ENCODE measurements at places on chromosomes 5 and 9.

- no peak for DNase-seq
These were observed 147.8 kb downstream of the MAST4 start for GRCh38 chr5:66744040-66744439.

- no peak for DNase-seq
These were observed 38.0 kb downstream of the ZNF622 start for GRCh38 chr5:16427587-16427986.

GRCh38 chr5:119470105-119470763 lies 17.9 kb downstream of the HSD17B4 start:
- no peak for DNase-seq

- DNase-seq: no peak
These were observed 162.2 kb downstream of the SREK1 start for GRCh38 chr5:66306105-66306843.

GRCh38 chr9:90034071-90034470 lies 429.3 kb downstream of the GADD45G start:
- no peak for DNase-seq

DNA sequence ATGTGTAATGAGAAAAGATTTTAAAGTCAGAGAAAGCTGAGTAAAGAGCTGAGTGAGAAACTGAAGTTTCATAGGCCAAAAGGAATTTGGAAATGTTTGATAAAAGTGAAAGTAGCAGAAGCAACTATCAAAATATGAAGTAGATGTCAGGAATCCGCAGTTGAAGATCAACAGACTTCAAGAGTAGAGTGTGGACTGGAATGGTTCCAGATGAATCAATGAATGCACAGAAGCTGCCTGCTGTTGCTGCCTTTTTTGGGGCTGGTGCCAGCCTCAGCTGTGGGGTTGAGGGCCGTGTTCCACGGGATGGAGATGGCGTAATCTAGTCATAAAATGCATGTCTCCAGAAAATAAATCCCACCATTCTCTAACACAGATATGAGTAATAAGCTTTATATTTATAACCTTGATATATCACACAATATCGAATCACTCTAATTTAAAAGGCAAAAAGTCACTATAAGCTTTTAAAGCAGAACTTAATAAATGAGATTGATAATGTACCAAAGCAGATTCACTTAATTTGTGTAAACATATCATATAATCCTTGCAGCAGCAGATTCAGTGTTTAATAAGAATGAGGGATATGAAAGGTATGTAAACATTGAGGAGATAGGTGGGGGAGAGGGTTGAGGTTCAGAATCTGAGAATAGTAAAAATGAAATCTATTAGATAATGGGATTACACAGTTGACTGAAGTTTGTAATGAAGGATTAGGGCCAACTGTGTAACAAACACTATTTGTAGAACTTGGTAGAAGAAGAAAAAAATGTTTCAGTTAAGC lies 652.3 kb upstream of the FTMT start:
- DNase-seq: no peak

GRCh38 chr5:139388198-139388821 lies 1.4 kb downstream of the MZB1 start:
- DNase-seq: no peak

- no peak for DNase-seq
These were observed 401.5 kb upstream of the PIK3R1 start for GRCh38 chr5:67813877-67814539.

GRCh38 chr5:82816926-82817325 lies 260.3 kb downstream of the TMEM167A start:
- DNase-seq: no peak

- no peak for DNase-seq
These were observed 47.2 kb upstream of the OR13F1 start for GRCh38 chr9:104456831-104457230.

GRCh38 chr5:125829349-125829748 lies 593.9 kb upstream of the GRAMD2B start:
- DNase-seq: no peak

- DNase-seq: no peak
These were observed 292.7 kb downstream of the TMEM167A start for GRCh38 chr5:82784521-82784920.

GRCh38 chr9:132141948-132142594 lies 19.8 kb upstream of the NTNG2 start:
- no peak for DNase-seq

- DNase-seq: no peak
These were observed 72.0 kb upstream of the NR4A3 start for GRCh38 chr9:99749641-99750040.

- no peak for DNase-seq
These were observed 361.7 kb downstream of the TMEM161B start for GRCh38 chr5:87906962-87907361.

- DNase-seq: no peak
These were observed 49.9 kb upstream of the JMY start for GRCh38 chr5:79186021-79186420.

- DNase-seq: no peak
These were observed 83.2 kb upstream of the NUDT12 start for GRCh38 chr5:103645816-103646215.

- no peak for DNase-seq
These were observed 7.2 kb downstream of the INSL6 start for GRCh38 chr9:5178126-5178805.

DNA sequence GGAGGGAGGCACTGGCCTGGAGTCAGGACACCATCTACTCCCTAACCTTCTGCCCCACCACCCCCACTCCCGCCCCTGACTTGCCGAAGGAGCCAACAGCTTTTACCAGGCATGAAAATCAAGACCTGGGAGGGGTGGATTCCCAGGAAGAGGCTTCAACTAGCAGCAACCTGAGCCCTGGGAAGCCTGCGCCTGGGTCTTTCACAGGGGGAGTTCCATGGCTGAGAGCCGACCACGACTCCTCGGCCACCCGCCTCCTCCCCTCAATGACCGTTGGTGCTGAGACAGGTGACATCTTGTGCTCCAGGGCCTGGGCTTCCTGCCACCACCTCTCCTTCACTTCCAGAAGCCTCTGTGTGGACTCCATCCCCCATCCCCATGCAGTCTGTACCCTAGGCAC lies 37.1 kb downstream of the BARX1 start:
- no peak for DNase-seq

DNA sequence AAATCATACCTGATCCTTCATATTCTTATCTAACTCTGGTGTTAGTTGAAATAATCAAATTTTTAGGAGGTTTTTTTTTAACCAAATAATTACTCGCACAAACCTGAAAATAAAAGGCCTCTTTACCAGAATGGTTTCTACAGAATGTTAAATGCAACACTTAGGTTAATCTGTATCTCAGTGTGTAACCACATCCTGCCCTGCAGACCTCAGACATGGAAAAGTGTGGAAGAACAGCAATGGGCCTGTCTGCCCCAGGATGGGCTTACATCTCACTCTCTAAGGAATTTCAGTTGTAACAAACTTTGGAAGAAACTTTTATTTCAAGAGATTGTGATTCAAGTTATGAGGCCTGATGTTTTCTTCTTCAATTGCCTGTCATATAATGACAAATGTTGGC lies 32.5 kb upstream of the MIER3 start:
- DNase-seq: no peak

- no peak for DNase-seq
These were observed 470.1 kb downstream of the IRX1 start for GRCh38 chr5:4065472-4066320.

GRCh38 chr5:120848883-120849282 lies 384.8 kb downstream of the PRR16 start:
- DNase-seq: no peak

DNA sequence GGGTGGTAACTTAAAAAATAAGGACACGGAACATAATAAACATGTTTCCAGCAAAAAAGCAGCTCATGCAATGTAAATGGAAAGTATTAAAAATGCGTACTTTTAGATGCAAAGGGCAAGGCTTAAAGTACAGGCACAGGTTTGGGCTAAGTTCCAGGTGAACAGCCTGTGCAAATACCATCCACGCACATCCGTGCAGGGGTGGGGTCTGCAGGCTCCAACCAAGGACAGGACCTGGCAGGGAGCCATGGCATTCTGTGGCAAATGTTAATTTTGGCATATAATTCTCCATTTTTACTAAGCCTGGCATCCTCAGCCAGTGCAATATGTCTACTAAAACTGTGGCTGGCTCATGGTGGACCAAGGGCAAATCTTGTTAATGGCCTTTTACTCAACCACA lies 365.8 kb upstream of the DAP start:
- DNase-seq: no peak

GRCh38 chr5:66002415-66002814 lies 76.0 kb downstream of the ERBIN start:
- DNase-seq: no peak

GRCh38 chr5:43400082-43400481 lies 12.1 kb downstream of the CCL28 start:
- DNase-seq: no peak

DNA sequence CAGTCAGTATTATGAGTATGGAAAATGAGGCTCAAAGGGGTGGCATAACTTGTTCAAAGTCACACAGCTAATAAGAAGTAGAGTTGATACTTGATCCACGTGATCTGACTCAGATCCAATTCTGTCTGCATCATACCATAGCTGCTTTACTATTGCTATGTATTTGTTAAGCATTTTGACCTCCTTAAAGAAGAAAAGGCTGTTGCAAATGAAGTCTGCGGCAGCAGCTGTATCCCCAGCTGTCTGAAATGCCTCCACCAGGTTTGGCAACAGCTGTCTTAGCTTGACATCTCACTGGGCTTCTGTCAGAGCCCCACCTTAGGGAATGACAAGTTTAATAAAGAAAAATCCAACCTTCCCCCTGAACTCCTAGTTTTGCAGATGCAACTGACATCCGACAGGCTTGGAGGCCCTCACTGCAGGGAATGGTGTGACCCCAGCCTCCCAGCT lies 75.6 kb upstream of the SLC44A1 start:
- no peak for DNase-seq

DNA sequence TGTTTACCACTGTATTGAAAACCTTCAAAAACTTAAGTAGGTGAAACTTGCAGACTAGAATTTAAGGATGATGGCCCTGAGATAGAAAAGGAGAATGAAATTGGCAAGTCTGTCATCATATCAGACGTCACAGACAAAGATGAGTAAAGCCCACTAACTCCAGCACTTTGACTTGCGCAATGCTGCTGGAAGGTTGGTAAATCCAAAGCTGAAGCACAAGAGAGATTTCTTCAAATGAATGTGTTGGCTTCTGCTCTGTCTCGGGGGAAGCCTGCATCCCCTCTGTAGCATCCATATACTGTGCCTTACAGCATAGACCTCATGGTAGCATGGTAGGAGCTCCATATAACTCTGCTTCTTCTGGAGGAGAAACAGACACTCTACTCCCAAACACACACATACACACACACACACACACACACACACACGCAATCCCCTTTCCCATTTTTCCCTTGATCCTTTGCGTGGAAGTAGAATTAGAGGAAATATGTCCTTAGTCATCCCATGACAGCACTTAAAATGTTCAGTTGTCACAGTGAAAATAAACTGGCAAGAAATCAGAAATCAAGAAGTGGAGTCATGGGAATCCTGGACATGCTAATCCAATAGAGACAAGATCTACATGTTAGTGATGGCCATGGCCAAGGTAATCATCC lies 241.5 kb downstream of the NR3C1 start:
- DNase-seq: no peak

- DNase-seq: no peak
These were observed 71.6 kb downstream of the PKD2L2 start for GRCh38 chr5:137960819-137961218.

DNA sequence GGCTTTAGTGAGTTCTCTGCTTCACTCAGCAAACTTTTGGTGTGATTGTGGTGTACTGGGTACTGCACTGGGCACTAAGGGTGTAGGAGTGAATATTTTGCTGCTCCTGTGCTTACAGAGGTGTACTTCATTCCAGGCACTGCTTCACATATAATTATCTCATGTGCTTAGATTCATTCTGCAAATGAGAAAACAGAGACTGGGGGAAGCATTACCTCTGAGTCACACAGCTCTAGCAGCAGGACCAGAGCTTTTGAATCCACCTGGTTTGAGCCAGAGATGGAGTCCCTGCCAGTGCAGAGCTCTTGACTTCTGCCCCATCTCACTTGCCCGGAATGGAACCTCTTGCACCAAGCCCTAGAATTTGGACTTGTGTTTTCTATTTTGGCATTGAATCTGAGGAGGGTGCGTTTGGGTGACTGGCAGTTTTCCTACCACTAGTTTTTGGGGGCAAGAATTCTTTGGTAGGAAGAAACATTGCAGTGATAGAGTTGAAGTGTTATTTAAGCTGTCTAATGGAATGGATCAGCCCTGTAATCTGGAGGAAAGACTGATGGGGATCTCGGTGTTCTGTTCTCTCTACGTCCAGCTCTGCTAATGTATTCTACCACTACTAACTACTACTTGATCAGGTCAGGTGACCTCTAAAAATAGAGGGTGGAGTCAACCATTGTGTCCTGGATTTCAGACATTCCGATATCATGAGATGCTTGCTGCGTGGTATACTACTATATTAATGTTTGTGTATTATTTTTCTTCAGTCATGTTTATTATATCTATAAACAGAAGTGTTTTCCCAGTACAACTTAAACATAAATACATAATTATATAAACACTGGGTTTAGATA lies 2.5 kb downstream of the ARHGAP26 start:
- no peak for DNase-seq

- no peak for DNase-seq
These were observed 16.1 kb downstream of the LIFR start for GRCh38 chr5:38540314-38540713.

GRCh38 chr5:128015978-128016377 lies 67.6 kb upstream of the SLC12A2 start:
- DNase-seq: no peak

GRCh38 chr9:114372921-114373448 lies 14.8 kb downstream of the AKNA start:
- DNase-seq: peak; percentile 76

- no peak for DNase-seq
These were observed 55.9 kb upstream of the KLF9 start for GRCh38 chr9:70470050-70471015.

GRCh38 chr9:129713402-129713679 lies 39.5 kb downstream of the PTGES start:
- DNase-seq: no peak

- no peak for DNase-seq
These were observed 20.3 kb downstream of the MFAP3 start for GRCh38 chr5:154059039-154059430.

GRCh38 chr5:81760521-81760920 lies 9.6 kb upstream of the SSBP2 start:
- DNase-seq: no peak

DNA sequence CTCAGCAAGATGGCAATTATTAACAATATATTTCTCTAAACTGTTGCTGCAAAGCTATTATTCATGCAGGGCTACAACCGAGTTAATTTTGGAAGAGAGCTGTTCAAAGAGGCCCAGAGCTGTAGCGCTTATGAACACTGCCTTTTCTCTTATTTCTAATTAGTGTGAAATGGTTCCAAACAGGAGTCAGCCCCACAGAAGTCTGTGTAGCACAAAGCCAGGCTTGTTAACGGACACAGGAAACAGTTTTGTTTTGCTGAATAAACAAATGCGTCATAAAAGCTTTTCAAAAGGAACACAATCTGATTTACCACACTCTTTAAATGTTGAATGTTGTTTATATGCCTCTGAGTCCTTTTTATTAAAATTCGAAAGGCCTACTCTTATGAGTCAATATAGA lies 396.5 kb downstream of the ANXA1 start:
- DNase-seq: no peak
